KG1 (cell line): ENCODE measurements at places on chromosomes 5 and 9.

DNA sequence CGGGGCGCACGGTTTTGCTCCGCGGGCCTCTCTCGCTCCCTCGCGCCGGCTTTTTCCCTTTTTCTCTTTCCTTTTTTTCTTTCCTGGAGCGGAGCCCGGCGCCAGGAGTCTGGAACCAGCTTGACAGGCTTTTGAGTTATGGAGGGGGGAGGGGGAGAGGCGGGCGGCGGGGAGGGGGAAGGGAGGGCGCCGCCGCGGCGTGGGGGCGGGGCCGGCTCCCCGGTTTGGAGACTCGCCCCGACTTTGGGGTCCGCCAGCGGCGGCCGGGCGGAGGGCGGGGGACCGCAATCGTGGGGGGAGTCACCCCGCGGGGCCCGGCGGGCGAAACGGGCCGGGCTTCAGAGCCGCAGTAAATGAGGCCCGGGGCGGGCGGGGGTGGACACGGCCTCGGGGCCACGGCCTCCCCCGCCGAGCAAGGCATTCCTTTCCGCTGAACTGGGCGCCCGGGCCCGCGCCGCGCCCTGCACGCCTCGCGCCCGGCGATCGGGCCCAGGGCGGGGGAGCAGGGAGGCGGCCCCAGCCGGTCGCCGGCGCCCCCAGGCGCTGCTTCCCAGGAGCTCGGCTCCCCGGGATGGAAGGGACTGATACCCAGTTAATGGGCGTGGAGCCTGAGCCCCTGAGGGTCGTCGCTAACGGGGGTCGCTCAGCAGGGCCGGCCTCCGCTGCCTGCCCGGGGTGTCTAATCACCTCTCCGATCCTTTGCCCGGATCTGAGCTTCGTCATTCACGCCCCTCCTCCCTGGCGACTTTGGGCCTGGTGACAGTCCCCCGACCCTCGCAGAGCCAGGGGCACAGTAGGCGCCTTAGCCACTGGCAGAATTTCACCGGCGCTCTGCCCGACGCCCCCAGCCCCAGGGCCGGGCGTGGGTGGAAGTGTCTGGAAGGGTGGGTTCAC lies 138.1 kb downstream of the C9orf50 start:
- DNase-seq, result no peak

DNA sequence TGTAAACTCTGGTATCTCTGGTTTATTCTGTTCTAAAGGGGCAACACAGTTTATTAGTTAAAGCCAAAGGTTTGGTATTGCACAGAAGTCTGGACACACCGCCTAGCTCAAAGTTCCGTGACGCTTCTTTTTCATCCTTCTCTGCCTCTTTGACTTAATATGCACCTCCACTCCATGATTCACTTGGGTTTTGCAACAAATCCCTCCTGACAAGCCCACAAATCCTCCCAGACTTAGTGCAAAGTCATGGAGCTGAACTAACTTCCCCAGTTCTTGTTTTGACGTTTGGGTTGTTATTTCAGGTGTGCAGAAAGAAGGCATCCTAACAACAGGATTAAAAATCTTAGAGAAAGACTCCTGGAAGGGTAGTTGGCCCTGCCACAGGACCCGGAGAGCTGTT lies 441.6 kb upstream of the DMAC1 start:
- no peak for DNase-seq

- DNase-seq, result no peak
These were observed 10.2 kb downstream of the BTNL8 start for GRCh38 chr5:180908998-180909731.

GRCh38 chr5:162888268-162888667 lies 549.1 kb upstream of the CCNG1 start:
- no peak for DNase-seq

GRCh38 chr9:75456698-75457097 lies 368.4 kb downstream of the OSTF1 start:
- no peak for DNase-seq

- DNase-seq, result no peak
These were observed 42.3 kb downstream of the ZFAND5 start for GRCh38 chr9:72322678-72323077.

GRCh38 chr9:69344459-69344858 lies 19.4 kb downstream of the ENTREP1 start:
- DNase-seq, result no peak

GRCh38 chr5:104084896-104085295 lies 522.3 kb upstream of the NUDT12 start:
- no peak for DNase-seq

DNA sequence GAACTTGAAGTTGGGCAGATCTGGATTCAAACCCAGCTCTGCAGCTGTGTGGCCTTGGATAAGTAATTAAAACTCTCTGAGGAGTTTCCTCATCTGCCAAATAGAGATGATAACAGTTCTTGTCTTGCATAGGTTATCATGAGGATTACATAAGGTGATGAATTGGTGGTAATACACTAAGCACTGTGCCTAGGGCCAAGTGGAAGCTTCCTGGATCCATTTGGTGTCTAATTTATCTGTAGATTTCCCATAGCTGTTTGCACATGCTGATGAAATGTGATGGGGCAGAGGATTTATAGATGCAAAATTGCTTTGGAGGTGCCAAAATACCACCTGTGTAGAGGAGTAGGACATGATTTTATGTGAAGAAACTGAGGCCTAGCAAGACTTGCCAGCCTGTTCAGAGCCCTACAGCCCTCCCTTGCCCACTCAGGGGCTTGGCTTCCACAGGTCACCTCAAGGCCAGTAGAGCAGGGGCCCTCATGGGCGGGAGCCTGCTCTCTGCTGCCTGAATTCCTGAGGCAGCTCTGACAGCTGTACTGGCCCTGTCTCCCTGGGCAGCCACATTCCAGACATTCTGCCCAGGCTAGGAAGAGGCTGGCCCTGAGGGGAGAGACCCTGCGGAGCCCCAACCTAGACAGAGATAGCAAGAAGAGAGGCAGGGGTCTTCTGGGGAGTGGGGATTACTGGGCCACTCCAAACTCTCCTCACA lies 5.9 kb upstream of the FAT2 start:
- no peak for DNase-seq

GRCh38 chr9:116087246-116087645 lies 66.3 kb upstream of the PAPPA start:
- DNase-seq, result no peak

GRCh38 chr5:139293202-139293506 lies 386 bp upstream of the MATR3 start:
- no peak for DNase-seq

GRCh38 chr5:157038568-157039187 lies 20.2 kb downstream of the HAVCR1 start:
- DNase-seq, result no peak

- no peak for DNase-seq
These were observed 10.7 kb downstream of the STK32A start for GRCh38 chr5:147245381-147246165.

DNA sequence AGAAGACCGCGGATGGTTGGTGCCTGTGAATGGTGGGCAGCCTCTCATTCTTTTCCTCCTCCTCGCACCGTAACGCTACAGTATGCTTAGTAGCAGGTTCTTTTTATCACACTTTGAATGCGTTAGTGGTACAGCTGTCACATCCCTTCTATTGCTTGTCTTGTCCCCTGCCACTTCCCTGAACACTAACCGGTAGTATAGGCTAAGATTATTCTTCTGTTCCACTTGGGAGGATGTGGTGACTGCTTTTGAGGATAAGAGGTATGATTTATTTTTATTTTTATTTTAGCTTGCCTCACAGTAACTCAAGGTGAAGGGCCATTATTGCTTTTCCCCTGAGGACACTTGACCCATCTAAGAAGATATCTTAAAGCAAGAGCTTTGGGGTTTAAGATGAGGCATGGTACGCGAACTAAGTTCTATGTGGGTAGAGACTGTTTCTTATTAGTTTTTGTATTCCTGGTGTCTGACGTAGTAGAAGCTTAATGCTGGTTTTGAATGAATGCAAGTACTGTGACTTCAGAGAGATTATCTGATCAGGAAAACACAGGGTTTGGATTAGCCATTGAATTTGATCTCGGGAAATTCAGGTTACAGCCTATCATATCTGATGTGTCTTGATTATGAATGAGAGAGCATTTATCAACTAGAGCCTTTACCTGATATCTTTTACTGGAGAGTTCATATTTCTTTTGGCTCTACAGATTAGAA lies 951 bp downstream of the UNC13B start:
- DNase-seq, result peak; percentile 4

DNA sequence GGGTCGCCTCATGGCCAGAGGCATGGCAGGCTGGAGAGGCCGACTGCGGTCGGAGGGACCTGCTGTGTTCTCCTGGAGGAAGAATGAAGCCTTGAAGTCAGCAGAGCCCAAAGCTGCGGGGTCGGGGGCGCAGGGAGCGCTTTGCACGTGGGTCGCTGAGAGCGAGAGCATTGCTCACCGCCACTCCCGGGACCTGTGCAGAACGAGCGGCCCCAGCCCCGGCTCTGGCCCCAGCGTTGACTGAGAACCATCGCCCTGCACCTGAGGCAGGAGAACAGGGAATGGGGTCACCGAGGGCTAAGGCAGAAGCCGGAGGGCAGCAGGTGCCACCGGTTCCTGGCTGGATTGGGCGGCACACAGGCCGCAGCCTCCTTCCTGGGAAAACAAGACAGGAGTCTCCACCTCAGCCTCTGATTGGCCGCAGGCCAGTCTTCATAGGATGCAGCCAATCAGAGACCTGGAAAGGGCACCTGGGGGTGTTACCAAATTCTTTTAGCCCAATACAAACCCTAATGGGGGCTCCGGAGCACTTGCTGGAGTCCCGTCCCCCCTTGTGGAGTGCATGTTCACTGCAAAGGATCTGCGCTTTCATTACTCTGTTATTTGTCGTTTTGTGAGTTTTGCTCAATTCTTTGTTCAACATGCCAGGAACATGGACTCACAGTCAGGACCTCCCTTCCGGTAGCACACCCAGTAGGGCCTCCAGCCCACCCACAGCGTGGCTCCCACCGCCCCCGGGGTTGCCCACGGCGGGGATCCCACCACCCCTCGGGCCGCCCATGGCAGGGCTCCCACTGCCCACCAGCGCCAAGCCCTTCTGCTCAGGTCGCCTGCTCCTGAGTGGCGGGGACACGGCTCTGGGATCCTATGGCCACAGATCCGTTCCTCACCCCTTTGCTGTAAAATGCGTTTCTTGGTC lies 24.7 kb upstream of the SLC6A19 start:
- DNase-seq, result no peak

- DNase-seq, result no peak
These were observed 3.7 kb downstream of the RECK start for GRCh38 chr9:36040271-36040925.

GRCh38 chr9:87713278-87713987 lies 12.5 kb upstream of the CTSL start:
- no peak for DNase-seq

GRCh38 chr5:42854795-42855194 lies 43.1 kb upstream of the SELENOP start:
- DNase-seq, result no peak

DNA sequence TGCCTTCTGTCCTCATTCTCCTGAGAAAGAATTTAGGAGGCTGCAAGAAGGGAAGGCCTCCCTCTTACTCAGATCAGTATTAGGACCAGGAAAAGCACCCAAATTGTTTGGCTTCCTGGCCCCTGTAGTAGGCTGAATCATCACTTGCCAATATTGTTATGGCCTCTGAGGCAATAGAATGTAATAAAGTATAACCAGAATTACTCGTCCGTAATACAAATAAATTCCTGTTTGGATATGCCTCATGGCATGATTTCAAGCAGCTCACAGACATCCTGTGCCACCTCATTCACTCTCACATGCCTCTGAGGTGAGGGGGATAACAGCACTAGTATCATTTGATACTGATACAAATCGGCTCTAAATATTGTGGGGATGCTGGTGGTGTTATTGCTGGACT lies 427.3 kb downstream of the ISL1 start:
- DNase-seq, result no peak

DNA sequence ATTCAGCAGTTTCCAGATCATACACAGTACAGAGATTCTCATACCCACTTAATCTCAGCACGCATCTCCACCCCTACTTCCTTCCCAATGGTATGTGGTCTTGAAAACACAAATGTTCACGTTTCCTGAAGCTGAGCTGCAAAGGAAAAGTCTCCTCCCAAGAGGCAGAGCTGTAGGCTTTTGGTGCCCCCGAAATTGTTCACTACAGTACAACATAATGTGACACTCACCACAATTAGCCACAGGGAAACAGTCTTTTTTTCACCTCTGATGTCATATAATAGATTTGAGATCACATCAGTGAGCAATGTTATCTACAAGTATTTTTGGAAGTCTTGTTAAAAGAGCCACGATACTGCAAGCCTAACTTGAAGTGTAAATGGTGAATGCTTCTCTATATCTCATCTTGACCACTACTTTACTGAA lies 40.2 kb downstream of the NFIB start:
- no peak for DNase-seq

GRCh38 chr5:169300468-169301385 lies at the start of gene SLIT3:
SLIT3 (minus strand) TSS chr5:169301139; CDS start chr5:169300709, 430 bp downstream.
- no peak for DNase-seq

- no peak for DNase-seq
These were observed 135.2 kb upstream of the SLC24A2 start for GRCh38 chr9:19924080-19924479.

GRCh38 chr9:86531971-86532640 lies 177.9 kb upstream of the TUT7 start:
- DNase-seq, result no peak

GRCh38 chr9:136949239-136949816 lies 2.7 kb upstream of the LCN12 start:
- no peak for DNase-seq

DNA sequence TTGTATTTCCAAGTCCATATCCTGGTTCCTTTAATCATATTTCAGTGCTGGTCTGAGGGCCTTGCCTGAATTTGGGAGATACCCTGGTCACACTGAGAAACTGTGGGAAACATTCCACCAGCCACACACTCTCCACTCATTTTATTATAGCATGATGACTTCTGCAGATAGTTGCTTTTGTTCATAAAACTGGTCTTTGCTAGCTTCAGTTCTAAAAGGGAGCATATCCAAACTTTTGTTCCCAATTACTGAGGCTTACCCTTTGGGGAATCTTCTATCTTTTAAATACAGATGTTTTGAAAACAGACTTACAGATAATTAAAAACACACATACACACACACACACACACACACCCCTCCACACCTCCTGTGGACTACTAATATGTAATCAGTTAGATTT lies 21.0 kb downstream of the DMGDH start:
- no peak for DNase-seq

DNA sequence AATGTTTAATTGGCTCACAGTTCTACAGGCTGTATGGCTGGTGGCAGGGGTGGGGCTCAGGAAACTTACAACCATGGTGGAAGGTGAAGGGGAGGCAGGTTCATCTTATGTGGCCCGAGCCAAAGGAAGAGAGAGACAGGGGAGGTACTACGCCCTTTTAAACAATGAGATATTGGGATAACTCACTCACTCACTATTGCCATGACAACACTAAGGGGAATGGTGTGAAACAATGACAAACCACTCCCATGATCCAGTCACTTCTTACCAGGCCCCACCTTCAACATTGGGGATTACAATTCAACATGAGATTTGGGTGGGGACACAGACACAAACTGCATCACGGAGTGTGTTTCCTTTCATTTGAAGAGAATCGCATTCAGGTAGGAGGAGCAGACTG lies 220.9 kb downstream of the GADD45G start:
- no peak for DNase-seq

- DNase-seq, result no peak
These were observed 819.4 kb downstream of the SEMA5A start for GRCh38 chr5:8726383-8727036.
